ENCODE measurements at places on chromosomes 7 and 10.

GRCh38 chr7:47150497-47151260 lies 431.2 kb downstream of the TNS3 start:
- DNase-seq: no peak

- no peak for DNase-seq
Measured at GRCh38 chr7:55469271-55469681, 103.0 kb downstream of the VOPP1 start.

DNA sequence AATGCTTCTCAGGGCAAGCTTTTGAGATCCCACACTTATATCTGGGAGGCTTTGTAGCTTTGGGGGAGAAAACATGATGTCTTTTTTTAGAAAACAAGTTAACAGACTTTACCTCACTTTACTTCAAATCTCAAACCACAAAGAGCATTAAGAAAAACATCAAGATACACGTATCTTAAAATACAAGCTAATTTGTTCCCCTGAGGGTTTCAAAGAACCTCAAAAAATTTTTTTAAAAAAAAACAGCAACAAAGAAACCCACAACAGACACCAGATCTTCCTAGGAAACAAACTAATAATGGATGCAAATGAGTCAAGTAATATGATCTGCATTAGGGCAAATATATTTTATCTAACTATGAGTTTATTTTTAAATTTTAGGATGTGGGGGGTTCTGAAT lies 24.7 kb downstream of the FAM3C start:
- DNase-seq: no peak

DNA sequence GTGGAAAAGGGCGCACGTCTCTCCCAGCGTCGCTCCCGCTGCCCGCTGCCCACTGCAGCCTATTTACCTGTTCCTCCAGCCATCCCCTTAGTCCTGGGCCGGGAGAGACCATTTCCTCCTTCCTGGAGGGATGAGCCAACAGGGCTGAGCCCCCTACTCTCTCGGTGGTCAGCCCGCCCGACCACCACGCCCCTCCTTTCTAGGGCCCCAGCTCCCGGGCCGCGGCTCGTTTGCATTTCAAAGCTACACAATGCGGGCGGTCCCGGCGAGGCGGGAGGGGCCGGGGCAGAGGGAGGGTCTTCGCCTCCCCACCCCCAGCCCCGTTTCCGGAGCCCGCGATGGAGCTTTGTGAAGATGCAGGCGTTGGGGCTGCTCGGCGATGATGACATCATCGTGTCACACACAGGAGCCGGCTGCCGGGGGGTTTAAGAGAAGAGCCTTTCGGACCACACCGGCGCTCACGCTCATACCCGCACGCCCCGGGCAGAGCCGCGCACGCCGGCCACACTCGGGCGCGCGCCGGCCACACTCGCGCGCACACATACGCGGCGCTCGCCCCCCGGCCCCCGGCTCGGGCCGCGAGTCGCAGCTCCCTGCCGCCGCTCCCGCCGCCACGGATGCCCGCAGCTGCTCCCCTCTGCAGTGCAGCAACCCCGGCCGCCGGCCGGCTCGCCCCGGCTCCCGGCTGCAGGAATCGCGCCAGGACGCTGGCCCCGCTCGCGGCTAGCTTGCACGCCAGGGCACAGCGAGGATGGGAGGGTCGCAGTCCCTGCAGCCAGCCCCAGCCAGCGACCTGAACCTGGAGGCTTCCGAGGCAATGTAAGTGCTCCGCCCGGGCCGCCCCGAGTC lies 107.7 kb upstream of the BTBD16 start:
- no peak for DNase-seq

Data from activated CD4-positive, CD25-positive, alpha-beta regulatory T cell (primary cell).